ENCODE measurements at places on chromosomes 11 and 22. TPM values are rescaled to one million over a fixed set of nuclear protein-coding genes. Genes with fewer than 3 reads are reported as not detected.

DNA sequence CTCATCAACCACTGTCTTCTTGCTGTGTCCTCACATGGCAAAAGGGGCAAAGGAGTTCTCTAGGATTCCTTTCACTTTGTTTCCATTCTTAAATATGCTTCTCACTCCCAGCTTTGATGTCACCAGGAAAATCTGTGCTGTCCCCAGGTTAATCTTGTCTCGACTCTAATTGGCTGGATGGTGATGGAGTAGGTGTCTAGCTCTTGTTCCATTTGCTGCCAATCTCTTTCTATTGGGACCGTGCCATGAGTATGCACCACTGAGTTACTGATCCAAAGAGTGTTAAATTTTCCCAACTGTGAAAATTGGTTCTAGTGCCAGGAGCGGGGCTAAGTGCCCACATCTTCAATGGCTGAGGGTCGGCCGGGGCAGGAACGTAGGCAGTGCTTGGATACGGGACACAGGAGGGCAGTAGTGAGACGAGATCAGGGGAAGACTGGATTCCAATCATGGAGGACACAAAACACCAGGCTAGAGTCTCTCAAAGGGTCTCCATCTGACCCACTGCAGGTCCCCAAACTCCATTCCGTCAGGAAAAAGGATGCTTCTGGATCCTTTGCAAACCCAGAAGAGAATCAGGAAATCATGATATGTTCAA lies 47.7 kb upstream of the CSNK2A3 start:
- DNase-seq, result no peak

- no peak for DNase-seq
These were observed 22.4 kb downstream of the KIRREL3 start for GRCh38 chr11:126978165-126978564.

DNA sequence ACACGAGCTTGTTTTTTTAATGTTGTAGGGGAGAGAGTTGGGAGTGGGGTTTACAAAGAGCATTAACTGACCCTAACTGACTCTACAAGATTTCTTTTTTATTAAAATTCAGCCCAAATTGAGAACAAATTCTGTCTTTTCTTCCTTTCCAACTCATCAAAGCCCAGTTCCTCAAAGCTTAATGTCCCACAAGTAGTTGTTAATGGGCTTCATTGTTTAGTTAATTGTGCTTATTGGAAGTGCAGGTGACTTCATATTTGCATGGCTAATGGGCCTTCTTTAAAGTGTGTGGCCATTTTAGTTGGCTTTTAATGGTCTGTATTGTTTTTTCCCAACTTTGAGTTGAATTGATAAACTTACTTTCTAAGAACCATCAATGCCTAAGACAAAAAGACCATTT lies 39.8 kb downstream of the MPPED2 start:
- no peak for DNase-seq

- DNase-seq, result no peak
These were observed 531.1 kb downstream of the BRD1 start for GRCh38 chr22:49296561-49296960.

- no peak for DNase-seq
These were observed 22.4 kb upstream of the ARHGAP8 start for GRCh38 chr22:44730022-44730393.

GPR83 gene
- polyA plus RNA-seq, result 0.06 TPM

GRCh38 chr11:60989093-60989650 lies 17.7 kb downstream of the CD6 start:
- DNase-seq, result no peak

- no peak for DNase-seq
These were observed 59.8 kb upstream of the NAV2 start for GRCh38 chr11:19652623-19653375.
